ENCODE measurements at places on chromosomes 4 and X.

DNA sequence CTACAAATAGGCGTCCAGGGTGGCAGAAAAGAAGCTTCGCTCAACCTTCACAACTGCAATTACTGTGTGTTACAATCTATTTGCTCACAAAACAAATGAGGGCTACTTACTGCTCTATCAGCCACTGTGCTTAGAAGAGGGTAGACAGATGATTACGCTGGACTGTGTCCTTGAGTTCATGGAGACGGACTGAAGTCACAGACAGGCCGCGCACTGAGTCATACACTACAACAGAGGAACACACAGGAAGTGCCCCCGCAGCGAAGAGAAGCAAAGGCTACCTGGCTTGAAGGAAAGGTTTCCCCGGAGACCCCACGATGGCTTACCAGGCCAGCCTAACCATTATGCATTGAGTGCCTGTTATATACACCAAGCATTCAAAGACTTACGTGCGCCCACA is 25.6 kb downstream of the FAT1 start:
- DNase-seq = no peak

DNA sequence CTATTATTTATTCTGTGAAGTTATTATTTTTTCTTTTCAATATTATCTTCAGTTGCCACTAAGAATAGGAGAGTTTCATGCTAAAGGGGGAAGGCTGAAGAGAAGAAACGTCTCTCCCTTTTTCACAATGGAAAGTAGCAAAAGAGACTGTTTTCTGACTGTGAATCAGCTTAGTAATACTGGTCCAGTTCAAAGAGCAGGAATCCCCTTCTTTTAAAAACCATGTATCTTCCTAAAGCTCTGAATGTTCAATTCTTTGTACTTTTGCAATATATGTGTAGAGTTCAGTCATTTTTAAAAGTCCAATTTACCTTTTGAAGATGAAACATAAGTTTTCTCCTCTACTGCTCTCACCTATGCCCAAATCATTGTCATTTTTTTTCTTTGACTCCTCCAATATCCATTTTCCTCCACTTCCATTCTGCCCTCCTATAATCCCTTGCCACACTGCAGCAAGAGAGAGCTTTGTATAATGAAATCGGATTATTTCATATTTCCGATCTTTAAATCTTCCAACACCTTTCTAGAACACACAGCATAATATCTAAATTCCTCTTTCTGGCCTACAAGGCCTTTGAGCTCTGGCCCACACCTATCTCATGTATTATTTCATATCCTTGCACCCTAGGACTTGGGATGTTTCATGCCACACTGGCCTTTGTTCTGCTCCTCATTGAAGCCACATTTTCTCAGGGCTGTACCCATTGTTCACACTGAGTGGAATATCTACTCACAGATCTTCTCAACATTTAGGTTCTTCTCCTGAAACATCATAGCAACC is 195.3 kb downstream of the CAMK2D start:
- no peak for DNase-seq

DNA sequence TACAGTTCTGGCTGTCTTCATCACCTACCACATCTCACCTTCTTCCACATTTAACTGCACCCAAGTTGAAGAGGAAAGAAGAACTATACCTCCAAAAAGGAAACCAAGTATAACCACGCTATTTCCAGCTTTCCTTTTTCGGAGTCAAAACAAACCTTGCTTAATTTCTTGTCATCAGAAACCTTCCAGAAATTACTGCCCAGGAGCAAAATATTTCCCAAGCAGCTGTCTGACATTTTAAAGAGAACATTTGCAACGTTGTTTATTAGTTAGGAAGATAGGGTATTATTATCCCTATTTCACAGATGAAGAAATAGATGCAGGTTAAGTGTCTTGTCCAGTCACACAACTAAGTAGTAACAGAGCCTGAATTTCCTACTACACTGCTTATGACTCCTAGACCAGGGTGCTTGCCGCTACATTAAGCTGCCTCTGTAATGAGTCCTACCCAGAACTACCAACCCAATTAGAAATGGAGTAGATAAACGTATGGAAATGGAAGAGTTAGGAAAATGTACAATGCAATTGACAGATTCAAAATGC is 2.2 kb upstream of the ACSL4 start:
- no peak for DNase-seq

DNA sequence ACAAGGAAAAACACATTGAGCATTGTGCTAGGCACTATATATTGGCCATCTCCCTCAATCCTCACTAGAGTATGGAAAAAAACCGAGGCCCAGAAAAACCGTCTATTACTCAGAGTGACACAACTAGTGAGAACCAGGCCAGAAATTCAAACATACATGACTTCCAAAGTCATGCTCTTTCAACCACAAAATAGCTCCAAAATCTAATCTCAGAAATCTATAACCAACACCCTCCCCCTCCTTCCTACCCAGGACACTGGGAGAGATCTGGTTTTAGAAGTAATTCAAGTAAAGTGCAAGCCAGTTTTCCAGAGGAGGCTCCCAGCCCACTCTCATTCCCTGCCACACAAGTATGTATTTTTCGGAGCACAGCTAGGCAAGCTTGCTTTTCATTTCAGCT is 7.6 kb downstream of the HS3ST1 start:
- no peak for DNase-seq

- no peak for DNase-seq
These were observed 333.5 kb downstream of the TENM3 start for GRCh38 chr4:182576601-182577289.

DNA sequence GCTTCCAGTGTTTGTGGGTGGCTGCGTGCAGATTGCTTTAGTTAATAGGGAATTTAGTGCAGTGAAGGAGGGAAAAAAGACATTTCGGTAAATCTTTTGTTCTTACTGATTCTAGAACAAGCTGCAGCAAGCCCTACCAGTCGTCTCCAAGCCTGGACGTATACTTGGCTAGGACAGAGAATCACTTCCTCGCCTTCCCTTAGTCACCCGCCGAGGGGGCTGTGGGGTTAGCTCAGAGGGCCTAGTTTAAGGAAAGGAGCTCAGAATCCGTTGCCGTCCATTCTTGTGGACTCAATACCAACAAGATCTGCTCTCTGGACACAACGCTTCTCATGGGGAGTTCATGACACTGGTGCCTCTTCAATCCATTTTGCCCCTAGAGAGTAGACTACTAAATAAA is 36.3 kb upstream of the FAT1 start:
- DNase-seq = no peak

- DNase-seq = no peak
These were observed 704.8 kb upstream of the TENM3 start for GRCh38 chr4:181538431-181538830.

DNA sequence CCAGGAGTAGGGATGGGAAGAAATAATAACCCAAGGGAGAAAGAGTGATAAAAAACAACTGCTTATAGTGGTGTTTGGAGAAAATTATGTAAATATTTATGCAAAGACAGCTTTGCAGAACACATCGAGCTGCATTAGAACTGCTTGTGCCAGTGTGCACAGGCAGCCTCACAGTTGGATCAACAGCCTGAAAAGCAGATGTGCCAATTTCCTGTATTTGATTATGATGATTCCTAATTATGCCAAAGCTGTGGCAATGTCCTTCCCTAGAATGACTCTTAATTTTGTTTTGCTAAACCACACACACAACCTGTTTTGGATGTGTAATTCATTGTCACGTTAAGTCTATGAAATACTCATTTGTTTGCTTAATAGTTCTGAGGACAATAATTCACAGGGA is 30.6 kb upstream of the ANTXR2 start:
- no peak for DNase-seq

DNA sequence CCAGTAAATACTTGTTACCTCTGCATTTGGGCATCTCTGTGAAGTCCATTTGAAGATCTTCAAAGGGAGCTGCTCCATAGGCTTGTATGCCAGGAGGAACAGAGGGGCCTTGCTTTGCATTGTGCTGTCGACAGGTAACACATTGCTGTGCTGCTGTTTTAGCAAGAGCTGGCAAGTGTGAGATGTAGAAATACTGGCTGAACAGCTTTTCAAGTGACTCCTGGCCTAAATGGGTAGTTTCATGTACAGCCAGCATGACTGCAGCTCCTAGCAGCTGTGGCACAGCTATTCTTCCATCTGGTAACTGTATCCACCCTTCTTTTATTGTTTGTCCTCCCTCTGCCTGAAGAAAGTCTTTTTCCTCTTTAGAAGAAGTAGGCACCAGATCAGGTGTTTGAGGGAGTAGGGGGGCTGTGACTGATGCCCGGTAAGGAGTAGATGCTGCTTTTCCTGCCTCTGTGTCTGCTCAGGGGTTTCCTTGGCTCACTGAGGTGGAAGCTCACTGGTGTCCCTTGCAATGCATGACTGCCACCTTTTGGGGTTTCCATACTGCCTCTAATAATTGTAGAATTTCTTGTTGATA is 965.3 kb downstream of the CCSER1 start:
- DNase-seq = no peak

- DNase-seq = no peak
These were observed 3.1 kb upstream of the HS6ST2 start for GRCh38 chrX:132961511-132961910.

DNA sequence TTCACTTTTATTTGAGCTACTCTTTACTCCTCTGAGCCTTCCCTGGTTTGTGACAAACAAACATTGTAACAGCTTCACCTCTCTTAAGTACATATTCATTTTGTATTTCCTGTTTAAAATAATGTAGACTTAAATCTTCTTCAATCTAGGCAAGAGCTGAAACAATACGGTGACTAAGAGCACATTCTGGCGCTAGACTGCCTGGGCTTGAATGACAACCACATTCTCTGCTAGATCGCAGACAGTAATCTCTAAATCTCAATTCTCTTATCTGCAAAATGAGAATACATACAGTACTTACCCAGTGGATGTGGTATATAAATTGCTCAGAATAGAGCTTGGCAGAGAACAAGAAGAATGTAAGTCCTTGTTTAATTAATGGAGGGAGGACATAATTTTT is 144.8 kb downstream of the ARAP2 start:
- DNase-seq = no peak

GRCh38 chr4:38989487-38989886 is 42.7 kb downstream of the TMEM156 start:
- no peak for DNase-seq

- no peak for DNase-seq
These were observed 119.5 kb upstream of the SCML1 start for GRCh38 chrX:17617806-17618205.

DNA sequence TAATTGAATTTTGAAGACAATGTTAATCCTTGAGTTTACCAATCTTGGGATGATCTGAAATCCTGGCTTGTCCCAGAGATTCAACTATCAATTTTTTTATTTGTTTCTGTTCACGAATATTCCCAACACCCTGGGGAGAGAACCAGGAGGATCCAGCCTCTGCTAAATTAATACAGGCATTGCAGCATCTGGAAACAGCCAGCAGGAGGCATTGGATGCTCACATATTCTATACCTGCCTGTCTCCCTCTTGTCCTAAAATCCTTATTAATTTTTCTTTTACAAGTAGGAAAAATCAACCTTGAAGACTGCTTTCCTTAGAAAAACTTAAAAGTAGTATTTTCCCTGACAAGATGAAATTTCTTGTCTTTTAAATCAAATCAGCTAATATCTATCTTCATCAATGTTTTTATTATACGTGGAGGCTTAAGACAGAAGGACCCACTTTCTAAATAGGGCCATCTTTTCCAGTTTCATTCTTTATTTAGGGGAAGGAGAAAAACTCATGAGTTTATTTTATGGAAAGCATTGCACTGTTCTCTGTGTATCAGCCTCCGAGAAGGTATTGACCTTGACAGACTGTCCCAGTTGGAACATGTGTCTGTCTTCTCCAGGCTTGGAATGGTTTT is 102.4 kb downstream of the CLNK start:
- DNase-seq = no peak

DNA sequence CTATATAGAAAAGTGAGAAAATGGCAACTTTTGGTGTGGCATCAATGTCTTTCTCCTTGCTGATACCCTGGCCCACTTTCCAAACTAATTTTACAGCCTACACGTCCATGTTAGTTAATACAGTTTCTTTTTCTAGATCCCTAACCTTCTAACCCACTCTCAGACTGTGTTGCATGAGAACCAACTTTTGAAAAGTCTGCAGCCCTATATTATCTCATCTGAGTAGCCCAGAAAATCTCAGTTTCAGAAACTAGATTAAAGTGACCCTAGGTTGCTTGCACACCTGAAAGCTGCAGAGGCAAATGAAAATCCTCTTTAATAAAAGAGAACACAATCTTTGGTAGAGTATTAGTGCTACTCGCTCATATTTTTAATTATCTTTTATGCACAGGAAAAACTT is 371.6 kb upstream of the EMCN start:
- no peak for DNase-seq

- DNase-seq = no peak
These were observed 77.9 kb downstream of the LUZP4 start for GRCh38 chrX:115367455-115367854.

DNA sequence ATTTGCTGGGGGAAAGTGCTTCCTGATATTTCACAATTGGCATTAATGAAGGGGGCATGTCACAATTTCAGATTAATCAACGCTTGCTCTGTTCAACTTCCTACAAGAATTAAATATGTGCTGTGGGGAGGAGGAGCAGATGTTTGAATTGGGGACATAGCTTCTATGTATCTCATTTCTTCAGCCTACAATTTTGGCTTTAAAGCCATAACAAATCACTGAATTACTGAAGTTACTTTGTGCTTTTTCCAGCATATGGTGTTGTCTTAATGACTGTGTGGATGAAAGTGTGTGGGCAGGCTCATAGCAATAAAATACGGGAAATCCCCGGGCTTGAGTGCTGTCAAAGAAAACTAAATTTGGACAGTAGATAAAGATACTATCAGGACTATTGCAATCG is 813 bp downstream of the TLR7 start:
- no peak for DNase-seq

- DNase-seq = no peak
These were observed 48.9 kb downstream of the WWC2 start for GRCh38 chr4:183147983-183148382.

- DNase-seq = no peak
These were observed 14.6 kb downstream of the RAP2C start for GRCh38 chrX:132204629-132205028.

DNA sequence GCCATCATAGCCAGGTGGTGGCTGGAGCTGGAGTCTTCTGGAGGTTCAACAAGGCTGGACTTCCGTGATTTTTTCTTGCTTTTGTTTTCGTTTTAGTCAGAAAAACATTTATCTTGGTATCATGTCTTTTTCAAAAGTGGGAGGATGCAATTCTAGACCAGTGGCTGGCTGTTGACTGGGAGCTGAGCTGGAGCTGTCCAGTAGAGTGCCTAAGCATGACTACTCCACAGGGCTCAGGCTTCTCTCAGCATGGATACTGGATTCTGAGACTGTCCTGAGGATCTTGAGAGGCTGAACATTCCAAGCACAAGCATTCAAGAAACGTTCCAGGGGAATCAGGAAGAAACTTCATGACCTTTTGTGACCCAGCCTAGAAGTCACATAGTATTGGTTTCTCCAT is 598.1 kb downstream of the MID1IP1 start:
- DNase-seq = no peak

DNA sequence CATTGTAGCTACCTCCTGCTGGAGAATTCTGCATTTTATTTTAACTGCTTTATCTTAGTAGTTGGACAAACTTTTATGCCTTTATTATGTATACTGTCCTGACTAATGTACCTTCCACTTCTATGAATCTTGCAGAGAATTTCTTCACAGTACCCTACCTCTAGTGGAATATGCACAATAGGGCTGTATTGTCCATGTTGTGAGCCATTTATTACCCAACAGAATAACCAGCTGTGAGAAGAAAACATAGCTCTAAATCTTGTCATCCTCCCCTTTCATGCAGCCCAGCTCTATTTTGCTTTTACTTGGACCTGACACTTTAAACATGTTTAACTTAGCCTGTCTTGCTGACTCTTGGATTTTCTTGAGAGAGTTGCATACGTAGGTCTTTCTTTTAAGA is 56.2 kb downstream of the MCUB start:
- no peak for DNase-seq
